ENCODE measurements at places on chromosomes 2 and 18.

DNA sequence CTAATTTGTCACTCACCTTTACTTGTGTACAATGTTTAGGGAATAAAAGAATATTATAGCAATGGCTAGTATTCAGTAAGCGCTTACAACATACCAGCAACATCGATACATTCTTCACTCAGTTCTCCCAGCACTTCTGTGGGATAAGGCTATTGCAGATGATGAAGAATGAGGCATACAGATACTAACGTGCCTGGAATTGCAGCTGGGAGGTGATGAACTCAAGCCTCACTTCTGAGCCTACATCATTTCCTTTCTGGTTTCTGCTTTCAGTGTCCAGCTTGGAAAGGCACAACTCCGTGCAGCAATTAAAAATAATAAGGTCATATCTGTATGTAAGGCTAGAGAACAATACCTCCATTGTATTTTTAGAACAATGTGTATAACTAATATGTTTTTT, 95.4 kb upstream of the AQP4 start:
- no peak for DNase-seq

- no peak for DNase-seq
Measured at GRCh38 chr2:128444816-128445522, 126.3 kb upstream of the HS6ST1 start.

- peak; percentile 54 for DNase-seq
Measured at GRCh38 chr2:106582148-106583143, 95.3 kb downstream of the CD8B2 start.

GRCh38 chr2:27493948-27494283, 1.1 kb downstream of the FNDC4 start:
- DNase-seq: no peak

DNA sequence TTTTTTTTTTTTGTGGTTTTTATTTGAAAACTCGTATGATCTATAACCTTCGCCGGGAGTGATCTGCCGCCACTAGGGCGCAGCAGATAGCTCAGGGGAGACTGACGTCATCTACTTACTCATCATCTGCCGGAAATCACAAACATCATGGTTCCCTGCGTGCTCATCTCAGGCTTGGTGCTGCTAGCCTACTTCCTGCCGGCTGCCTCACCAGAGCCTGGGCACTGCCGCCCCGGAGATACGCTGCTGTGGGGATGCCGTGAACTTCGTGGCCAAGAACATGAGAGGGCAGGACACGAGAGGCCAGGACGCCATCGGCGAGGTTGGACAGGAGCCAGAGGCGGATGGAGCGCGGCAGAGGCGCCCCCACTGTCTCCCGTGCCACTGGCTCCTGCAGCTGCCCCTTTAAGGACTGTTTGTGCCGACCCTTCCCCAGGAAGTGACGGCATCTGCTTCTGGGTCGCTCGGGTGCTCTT, 68.8 kb downstream of the DOK6 start:
- DNase-seq: peak; percentile 19

DNA sequence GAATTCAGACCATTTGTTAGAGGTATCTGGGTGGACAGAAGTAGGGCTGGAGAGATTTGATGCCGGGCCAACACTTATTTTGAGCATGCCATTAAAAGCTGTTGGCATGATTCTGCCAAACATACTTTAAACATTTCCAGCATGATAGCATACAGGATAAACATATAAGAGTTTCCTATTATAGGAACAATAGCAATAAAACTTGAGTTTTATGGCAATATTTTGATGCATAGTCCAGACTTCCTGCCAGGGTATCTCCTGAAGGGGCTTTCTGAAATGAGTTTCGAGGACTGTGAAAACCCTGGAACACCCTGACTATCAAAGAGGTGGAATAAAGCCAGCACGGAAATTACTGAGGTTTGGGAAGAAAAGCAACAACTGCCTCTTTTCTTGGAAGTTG, 1398.0 kb upstream of the NXPH2 start:
- DNase-seq: no peak
